Stimulated activated CD8-positive, alpha-beta memory T cell treated with anti-CD3 and anti-CD28 coated beads, Interleukin-4, amount 100 ng/mL, for 1 hour (primary cell): ENCODE measurements at places on chromosomes 2 and 18.

- no peak for DNase-seq
Observed at GRCh38 chr2:81481242-81481993, 1176.9 kb upstream of the LRRTM1 start.

DNA sequence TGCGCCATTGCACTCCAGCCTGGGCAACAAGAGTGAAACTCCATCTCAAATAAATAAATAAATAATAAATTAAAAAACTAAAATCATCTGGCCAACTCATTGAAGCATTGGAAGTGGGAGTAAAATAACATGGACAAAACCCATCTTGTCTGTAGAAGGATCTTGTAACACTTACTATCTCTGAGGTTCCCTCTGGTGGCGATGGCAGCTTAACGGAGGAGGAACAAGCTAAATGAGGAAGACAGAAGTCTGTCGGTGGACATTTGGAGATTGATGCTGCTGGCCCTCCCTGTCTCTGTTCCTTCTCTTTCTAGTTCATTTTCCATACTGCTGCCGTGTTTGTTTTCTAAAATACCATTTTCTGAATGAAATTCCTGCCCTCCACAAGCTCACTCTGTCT is 43.4 kb downstream of the ZCCHC2 start:
- DNase-seq, result no peak

DNA sequence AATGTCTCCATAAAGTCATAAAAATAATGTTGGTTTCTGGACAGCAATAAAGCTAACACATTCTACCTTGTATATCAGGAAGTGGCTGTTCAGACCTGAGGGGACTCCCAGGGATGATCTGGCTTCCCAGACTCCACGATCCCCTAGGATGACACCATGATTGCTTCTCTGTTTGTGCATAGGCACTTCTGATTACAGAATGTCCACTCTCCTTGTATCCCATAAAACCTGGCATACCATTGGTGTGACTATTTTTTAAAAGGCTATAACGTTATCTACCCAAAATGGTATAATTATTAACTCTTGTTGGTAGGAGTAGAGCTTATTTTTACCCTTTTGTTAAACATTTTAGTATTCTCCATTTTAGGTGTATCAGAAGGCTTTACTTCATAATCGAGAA is 57.1 kb downstream of the PTH2R start:
- DNase-seq, result no peak

DNA sequence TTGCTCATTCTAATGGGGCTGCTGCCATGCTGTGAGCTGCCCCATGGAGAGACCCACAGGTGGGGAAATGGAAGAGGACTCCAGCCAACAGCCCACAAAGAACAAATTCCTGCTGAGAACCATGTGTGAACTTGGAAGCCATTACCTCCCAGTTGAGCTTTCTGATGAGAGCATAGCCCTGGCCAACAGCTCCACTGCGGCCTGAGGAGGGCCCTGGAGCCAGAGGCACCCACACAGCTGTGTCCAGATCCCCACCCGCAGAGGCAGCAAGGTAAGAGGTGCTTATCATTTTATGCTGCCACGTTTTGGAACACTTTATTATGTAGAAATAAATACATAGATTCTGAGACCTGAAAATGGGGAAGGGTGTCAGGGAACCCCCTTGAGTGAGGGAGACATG is 44.2 kb upstream of the OTOS start:
- no peak for DNase-seq

GRCh38 chr2:189179570-189179950 is at the start of gene COL5A2:
Gene COL5A2 (minus strand): TSS chr2:189179761. CDS start chr2:189179604, 157 bp downstream.
- DNase-seq, result no peak
